Esophagus squamous epithelium (tissue), 5 donors: ENCODE measurements at places on chromosomes 6 and 20.

DNA sequence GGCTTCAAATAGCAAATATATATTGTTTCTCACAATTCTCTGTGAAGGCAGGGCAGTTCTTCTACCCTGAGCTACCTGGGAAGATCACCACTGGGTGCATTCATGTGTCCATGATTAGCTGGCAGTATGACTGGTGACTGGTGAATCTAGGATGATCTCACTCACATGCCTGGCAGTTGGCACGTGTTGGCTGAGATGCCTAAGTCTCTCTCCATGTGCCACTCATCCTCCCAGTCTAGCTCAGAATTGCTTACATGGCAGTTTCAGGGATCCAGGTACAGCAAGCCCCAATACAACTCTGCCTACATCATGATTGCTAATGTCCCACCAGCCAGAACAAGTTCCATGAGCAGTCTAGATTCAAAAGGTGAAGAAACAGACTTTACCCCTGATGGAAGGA, 346.8 kb upstream of the CNR1 start:
- no peak for DNase-seq

DNA sequence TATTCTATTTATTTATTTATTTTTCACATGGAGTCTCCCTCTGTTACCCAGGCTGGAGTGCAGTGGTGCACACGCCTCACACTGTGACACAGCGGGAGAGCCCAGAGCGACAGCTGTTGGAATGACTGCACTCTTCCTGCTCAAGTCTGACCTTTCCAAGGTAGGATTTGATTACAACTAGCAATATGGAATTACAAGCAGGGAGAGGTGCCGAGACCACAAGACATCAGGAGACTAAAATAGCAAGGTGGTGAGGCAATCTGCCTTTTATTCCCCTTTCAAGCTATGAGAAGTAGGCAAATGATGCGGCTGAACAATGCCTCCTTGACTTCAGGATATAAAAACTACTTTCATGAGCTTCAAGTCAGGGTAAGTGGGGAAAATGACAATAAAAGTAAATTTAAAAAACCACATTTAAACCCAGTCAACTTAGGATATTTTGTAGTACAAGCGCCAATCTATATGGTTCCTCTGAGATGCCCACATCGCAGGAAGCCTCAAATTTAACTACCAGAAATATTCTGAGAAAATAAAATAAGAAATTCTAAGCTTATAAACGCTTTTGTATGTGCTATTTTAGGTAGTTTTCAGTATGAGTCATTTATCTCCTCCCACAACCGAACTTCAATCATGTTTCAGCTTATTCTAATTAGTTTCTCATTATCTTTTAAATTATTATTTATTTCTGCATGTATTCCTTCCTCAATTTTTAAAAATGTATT, 146.9 kb upstream of the SGK1 start:
- DNase-seq: no peak

DNA sequence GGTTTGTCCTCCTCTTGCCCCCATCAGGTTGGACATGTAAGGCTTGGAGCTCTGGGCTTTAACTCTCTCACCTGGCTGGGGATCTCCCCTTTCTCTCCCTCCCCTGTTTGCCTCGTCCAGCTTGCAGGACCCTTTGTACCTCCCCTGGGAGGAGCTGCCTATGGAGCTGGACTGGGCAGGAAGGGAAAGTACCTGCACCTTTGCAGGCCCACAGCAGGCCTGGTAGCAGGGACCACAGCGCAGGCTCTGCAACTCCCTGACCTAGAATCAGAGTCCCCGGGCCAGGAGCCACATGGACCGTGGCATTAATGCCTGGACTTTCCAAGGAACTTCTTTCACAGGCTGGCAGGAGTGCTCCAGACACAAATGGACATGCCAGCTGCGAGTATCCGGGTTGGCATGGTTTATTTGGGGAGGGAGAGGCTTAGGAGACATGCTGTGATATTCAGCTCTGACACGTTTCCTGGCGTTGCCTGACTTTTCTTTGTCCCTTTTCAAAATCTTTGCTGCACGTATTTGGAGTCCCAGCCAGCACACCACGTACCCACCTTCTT, 268.5 kb upstream of the EXOC2 start:
- no peak for DNase-seq

GRCh38 chr6:29953001-29953441, 10.7 kb downstream of the HLA-A start:
- DNase-seq: no peak

DNA sequence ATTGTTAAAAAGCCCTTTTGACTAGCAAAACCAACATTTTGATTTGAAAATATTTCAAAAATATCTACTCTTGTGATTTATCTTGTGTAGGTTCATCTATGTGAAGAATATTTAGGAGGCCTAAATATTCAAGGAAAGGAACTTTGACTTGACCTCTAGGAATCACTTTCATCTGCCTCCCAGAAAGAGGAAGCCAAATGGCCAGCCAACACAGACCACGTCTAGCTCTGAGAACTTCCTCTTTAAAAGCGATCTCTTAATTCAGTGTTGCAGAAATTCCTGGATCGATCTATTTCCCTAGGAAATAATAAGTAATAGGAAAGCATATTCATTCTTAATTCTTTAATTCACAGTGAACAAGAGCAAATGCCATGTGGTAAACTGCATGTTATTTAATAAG, 9.6 kb upstream of the MOXD1 start:
- no peak for DNase-seq

DNA sequence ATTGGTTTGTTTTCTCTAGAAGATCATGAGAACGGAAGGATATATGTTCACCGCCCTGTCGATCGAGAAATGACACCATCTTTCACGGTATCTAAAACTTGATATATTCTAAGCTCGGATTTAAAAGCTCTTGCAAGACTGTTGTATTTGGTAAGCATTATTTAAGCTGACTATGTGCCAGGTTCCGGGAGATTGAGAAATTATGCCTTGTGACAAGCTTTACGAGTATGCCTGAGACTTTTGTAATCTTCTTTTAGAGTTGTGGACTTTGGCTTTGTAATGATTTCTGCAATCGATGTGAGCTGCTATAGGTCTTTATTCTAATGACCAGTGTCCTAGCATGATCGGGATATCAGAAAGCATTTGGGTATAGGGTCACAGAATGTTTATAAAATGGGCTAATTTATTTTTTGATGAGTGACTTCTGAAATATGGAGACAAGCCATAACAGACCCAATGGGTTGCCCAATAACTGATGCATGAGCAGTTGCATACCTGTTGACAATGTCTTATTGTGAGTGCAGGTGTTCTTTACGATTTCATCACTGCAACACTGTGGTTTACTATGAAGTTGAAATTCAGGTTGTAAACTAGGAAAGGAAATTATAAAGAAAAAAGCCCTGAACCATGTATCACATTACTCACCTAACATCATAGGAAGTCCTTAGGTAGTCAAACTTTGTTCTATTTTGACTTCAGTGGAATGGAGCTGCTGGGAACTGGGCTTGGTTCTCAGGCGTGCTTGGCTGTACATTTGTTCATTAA, 14.0 kb downstream of the CDH26 start:
- DNase-seq: no peak

DNA sequence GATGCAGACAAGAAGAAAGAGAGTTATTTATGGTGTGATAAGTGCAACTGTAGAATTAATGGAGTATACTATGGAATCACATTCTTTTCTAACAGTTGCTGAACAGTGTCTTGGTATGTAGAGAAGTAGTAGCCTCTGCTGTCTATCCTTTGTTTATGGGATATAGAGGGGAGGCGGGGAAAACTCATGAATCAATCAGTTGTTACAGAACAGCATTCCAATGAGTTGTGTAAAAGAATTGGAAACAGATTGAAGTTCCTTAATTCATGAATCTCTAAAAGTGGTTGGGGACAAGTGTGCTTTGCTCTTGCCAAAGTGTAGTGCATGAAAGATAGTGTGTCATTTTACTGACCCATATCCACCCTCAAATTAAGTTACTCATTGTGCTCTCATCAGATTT, 77.7 kb downstream of the FLRT3 start:
- no peak for DNase-seq

DNA sequence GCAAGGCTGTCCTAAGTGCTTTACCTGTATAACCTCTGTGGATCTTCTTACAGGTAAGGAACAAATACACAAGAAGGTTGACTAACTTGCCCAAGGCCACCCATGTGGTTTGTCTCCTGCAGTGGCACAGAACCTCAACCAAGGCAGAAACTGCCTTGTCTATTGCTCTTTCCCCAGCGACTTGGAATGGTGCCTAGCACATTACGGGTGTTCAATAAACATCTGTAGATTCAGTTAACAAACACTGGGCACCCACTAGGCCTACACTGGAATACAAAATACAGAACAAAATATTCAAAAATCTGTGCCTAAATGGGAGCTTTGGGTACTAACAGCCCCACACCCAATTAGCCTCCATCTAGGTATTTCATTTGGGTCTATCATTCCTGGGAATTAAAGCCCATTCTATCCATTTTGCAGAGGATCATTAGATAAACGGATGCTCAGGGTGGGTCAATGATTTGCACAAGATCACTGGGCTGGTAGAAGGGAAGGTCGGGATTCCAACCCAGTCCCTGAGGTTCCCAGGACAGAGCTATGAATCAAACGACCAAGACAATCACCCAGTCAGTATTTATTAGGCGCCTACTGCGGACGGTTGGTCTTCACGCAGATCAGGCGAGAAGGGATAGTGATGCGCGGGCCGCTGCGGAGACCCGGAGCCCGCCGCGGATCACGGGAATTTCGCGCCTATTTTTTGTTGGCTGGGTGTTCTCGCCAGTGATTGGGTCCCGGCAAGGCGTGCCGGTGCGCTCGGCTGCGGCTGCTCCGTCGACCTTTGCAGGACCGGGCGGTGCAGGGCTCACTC, at the start of gene STK35:
Gene STK35 (plus strand): TSS at position 771 of the 808 bp plus-strand sequence. CDS start 55 bp downstream, outside the sequence.
- DNase-seq: no peak

DNA sequence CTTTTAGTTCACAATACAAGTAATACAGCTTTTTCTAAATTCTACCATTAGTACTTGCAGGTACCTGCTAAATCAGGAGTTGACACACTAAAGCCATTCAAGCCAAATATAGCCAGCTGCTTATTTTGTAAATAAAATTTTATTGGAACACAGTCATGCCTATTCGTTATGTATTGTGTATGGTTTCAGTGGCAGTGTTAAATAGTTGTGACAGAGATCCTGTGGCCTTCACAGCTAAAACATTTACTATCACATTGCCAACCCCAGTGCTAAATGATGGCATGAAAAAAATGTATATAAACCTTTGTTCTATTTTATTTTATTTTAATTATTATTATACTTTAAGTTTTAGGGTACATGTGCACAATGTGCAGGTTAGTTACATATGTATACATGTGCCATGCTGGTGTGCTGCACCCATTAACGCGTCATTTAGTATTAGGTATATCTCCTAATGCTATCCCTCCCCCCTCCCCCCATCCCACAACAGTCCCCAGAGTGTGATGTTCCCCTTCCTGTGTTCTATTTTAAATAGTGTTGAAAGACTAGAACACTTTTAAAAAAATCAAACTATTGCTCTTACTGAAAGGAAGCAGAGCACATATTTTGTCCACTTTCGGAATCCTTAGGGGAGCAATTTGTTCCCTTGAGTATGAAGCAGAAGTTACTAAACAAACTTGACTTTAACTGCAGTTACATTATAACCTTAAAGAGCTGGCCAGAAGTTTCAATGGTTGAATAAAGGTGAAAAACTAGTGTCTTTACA, 115.7 kb downstream of the PRIM2 start:
- no peak for DNase-seq

GRCh38 chr6:25862199-25862598, 11.8 kb downstream of the SLC17A3 start:
- DNase-seq: no peak

DNA sequence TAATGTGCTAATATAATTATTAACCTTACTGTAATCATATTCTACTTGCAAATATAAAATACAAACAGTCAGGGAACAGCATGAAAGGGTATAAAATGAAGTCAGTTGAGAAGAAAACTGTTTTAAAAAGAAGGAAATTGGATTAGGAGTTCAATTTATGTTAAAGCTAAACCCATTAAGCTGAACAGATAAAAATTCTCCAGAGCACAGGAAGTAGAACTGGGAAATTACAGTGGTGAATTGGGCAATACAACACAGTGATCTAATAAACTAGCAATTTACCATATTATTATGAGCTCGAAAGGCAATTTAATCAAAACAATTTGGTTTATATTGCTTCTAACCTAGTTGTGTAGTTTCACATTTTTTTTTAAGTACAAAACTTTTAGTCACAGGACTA, 407.4 kb upstream of the RGS17 start:
- no peak for DNase-seq

- DNase-seq: no peak
These were observed 21.8 kb downstream of the POM121L2 start for GRCh38 chr6:27290065-27290849.
